ENCODE measurements at places on chromosomes 5 and 9.

- DNase-seq: no peak
Measured at GRCh38 chr5:116970318-116970717, 395.7 kb upstream of the SEMA6A start.

- no peak for DNase-seq
Measured at GRCh38 chr9:14423815-14424261, 109.9 kb upstream of the NFIB start.

DNA sequence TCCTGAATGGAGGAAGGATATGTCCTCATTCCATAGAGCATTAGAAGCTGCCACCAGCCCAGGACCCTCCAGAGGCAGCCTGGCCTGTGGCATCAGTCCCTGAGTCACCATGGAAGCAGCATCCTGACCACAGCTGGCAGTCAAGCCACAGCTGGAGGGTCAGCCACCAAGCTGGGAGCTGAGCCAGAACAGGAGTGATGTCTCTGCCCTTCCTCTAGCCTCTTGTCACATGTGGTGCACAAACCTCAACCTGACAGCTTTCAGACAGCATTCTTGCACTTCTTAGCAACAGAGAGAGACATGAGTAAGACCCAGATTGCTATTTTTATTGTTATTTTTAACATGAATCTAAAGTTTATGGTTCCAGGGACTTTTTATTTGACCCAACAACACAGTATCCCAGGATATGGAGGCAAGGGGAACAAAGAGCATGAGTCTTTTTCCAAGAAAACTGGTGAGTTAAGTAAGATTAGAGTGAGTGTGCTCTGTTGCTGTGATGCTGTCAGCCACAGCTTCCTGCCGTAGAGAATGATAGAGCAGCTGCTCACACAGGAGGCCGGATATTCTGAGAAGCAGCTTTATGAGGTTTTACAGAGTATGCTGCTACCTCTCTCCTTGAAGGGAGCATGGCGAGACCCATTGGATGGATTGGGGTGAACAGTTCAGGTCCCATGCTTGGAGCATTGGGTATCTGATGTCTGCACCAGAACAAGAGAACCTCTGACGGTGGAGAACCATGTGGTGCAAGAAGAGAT is 13.0 kb upstream of the CYFIP2 start:
- no peak for DNase-seq

- no peak for DNase-seq
Measured at GRCh38 chr5:103014983-103015382, 105.0 kb downstream of the GIN1 start.

- no peak for DNase-seq
Measured at GRCh38 chr9:126398403-126399058, 71.9 kb downstream of the MVB12B start.

- DNase-seq: no peak
Measured at GRCh38 chr9:120919843-120920805, 6.5 kb downstream of the TRAF1 start.

DNA sequence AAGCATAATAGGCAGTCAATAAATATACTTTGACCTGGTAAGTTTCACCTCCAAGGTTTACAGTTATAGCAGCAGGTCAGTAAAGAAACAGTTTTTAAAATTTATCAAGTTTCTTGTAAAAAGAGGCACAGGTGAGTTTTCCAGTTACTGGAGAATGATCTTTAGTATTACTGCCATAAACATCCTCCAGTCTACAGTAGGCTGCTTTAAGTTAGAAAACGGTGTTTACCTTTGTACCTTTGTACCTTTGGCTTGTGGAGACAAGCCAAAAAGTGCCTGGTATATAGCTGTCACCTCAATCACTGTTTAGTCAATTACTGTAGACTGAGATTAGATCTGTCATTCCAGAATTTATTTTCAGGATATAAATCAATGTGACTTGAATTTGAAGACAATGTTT is 42.7 kb upstream of the SRFBP1 start:
- DNase-seq: no peak

All from cortex of kidney (tissue), 1 donor.